ENCODE measurements at places on chromosomes 12 and 14.

DNA sequence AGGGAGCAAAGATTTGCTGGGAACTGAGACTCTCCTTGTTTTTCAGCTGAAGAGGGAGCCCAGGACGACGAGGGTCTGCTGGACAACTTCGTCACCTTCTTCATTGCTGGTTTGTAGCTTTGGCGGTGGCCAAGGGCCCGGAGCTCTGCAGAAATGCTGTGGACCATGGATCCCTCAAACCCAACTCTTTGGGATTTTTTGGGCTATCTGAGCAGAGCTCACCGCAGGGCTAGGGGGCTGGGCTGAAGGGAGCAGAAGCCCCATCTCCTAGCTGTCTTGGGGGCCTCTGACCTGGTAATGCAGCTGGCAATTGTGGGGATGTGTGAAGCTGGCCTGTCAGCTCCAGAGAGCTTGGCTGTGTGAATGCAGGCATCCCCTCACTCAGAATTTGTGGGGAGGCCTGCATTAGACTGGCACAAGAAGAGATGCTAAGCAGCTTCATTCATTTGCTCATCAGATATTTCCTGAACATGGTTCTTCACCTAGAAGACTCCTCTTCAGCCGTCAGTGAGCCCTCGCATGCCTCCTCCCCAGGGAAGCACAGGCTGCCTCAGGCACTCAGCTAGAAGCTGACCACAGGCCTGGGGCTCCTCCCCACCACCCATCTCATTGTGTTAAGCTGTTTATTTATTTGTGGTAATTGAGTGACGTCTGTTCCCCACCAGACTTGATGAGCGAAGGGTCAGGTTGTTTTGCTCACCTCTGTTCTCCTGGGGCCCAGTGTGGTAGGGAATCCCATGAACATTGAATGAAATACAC, 32.2 kb downstream of the CYP46A1 start:
- DNase-seq: no peak

DNA sequence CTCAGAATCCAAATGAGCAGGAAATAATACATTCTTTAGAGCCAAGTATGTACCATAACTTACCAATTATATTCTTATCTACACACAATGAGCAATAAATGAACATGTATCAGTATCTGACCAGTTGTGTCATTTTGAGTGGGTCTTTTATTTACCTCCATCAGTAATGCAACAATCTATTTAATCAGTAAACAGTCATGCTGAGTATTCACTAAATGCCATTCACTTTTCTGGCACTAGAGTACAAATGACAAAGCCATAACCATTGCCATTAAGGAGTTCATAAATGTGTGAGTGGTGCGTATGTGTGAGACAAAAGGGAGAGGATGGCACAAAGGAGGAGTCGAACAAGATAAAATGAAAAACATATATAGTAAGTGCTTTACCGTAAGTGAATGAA, 1.5 kb upstream of the STRAP start:
- no peak for DNase-seq

- DNase-seq: no peak
Measured at GRCh38 chr14:76055330-76055729, 69.8 kb downstream of the IFT43 start.

- no peak for DNase-seq
Measured at GRCh38 chr14:58717813-58718212, 80.1 kb downstream of the DACT1 start.

GRCh38 chr12:116719731-116720528, 17.9 kb downstream of the SPRING1 start:
- DNase-seq: no peak

GRCh38 chr12:122245553-122245952, 19.7 kb upstream of the DIABLO start:
- DNase-seq: no peak

DNA sequence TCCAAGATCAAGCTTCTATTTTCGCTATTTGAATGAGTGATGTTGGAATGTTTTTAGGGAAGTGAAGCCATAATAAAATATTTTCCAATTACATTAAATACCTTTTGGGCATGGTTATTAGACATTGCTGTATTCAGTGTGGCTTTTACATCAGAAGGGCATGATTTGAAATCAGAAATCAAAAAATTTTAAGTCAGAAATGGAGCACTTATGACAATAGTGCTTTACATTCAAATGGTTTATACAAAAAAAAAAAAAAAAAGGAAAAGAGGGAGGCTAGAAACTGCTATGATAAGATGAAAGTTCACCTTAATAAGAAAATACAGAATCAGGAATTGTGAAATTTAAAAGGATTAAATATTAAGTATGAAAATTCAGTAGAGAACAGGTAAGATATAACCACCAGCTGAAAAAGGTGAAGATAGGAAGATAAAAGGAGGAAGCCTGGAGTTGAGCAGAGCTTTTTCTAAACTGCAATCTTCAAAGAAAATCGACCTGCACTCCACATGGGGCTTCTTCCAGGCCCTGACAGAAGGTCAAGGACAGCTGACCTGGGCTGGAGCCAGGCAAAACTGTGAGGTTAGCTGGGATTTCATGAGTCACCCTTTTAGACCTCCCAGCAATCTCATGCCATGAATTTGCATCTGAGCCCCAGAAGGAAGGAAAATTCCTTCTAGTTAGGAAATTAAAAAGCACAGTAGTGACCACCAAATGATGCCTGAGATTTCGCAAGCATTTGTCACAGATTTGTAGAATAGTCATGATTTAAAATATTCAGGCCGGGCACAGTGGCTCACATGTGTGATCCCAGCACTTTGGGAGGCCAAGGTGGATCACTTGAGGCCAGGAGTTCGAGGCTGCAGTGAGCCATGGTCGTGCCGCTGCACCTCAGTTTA, 23.4 kb upstream of the BMP4 start:
- DNase-seq: peak; percentile 77

GRCh38 chr12:3768911-3769447, 16.1 kb upstream of the CRACR2A start:
- no peak for DNase-seq

DNA sequence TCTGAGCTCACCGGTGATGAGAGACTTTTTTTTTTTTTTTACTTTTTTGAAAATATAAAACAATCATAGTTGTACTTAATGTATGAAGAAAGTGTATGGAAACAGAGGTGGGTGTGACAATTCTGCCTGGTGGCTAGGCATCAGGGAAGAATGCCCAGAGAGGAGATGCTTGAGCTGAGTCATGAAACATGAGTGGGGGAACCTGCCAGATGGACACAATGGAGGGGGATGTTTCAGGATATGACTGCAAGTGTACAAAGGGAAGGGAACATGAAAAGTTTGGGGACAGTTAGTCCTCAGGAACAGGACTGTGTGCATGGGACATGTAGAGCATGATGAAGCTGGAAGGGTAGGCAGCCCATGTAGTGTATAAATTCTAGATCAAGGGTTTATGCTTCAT, 274.2 kb upstream of the E2F7 start:
- no peak for DNase-seq

GRCh38 chr12:55742719-55743405, at the start of gene GDF11:
Gene GDF11 (plus strand): TSS chr12:55743122. CDS start chr12:55743317, 195 bp downstream.
- DNase-seq: no peak

GRCh38 chr12:29299633-29300032, 81.3 kb downstream of the ERGIC2 start:
- DNase-seq: no peak

GRCh38 chr12:93390031-93390430, 12.3 kb downstream of the NUDT4 start:
- no peak for DNase-seq

DNA sequence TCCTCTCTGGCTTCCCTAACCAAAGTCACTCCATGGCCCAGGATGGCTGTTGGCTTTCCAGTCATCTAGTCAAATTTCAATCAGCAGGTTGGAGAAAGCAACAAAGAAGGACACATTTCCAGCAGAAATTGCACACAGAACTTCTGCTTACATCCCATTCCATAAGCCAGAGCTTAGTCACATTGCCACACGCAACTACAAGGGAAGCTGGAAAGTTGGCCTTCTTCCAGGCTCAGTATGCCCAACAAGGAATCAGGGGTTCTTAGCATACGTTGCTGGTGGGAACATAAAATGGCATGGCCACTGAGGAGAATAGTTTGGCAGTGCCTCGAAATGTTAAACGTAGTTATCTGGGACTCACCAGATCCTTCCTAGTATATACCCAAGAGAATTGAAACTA, 9.3 kb upstream of the APPL2 start:
- no peak for DNase-seq

- no peak for DNase-seq
Measured at GRCh38 chr14:100640471-100641273, 53.5 kb upstream of the BEGAIN start.

DNA sequence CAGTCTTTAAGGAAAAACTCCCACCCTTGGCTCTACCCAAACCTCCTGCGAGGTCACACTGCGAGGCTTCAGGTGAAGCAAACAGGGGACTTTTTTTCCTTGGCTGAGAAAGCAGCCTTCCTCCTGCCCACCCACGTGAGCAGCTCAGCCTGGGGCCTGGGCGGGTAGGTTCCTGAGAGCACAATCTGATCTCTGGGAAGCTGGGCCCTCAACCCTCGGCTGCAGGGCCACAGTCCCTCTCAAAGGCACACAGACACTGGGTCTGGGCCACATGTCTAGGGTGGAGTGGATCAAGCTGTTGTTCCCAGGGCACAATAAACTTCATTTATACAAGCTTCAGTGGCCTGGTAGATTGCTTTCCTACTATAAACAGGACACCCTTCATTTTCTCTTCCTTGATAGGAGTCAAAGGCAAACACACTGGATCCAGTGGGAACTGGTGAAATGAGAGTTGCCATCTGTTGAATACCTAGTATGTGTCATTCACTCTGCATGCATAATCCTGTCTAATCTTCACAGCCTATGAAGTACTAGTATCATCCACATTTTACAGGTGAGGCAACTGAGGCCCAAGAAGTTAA, 41.3 kb upstream of the PNMA1 start:
- DNase-seq: no peak

- no peak for DNase-seq
Measured at GRCh38 chr14:104171895-104172294, 33.5 kb downstream of the KIF26A start.

DNA sequence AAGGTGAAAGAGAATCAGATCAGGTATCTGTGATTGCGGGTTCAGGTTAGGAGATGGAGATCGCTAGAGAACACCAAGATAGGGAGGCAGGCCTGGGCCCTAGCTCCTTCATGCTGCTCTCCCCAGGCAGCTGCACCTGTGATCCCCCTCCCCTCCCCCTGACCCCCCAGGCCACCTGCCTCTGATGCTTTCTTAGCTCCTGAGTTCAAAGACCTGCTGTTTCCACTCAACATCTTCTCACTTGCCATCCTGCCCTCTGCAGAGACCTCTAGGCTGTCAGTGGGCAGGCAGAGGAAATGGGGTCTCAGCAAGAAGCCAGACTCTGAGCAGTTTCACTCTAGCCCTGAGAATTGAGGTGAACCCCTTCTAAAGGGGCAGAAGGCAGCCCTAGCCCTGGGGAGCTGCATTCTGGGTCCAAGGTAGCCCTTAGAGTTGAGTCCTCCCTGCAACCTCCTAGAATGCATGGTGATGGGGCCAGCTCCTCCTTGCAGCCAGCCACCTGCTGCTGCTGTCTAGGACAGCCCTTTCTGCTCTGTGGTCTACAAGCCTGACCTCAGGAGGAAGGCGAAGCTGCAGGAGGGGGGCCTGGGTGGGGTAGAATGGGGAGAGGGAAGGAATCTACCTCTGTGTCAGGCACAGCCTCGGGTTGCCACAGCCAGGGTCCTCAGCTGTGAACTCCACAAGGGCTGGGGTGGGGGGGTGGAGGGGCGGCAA, 6.4 kb upstream of the SLC48A1 start:
- DNase-seq: no peak

GRCh38 chr14:24913746-24914145, 136.2 kb downstream of the STXBP6 start:
- no peak for DNase-seq

DNA sequence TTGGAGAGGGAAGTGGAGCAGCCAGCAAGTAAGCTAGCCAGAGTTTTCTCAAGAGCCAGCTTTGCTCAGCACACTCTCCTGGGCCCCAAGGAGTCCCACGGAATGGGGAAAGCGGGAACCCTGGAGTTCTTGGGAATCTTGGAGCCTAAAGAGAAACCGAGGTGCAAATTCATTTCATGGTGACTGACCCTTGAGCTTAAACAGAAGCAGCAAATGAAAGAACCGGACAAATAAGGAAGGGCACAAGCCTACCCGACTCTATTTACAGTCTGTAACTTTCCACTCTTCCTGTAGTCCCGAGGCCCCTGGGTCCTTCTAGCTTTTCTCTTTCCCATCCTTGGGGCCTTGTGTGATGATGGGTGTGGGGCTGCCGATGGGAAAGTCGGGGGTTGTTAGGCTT, 18.1 kb upstream of the TIGAR start:
- DNase-seq: no peak

DNA sequence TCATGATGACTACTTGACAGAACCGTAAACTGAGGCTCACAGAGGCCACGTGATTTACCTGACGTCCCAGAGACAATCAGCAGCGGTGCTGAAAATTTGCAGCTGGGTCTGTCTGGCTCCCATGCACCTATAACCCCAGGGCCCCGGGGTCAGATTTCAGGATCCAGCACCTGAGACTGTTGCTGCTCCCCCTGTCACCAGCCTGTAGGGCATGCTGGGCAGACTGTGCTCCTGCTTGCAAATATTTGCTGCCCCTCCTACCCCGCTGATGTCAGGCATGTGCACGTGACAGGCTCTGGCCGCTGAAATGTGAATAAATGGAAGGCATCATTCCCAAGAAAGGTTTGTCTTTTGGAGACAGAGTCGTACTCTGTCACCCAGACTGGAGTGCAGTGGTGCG, 6.0 kb downstream of the MMAB start:
- DNase-seq: no peak

GRCh38 chr12:38711054-38711453, 194.3 kb downstream of the CPNE8 start:
- peak; percentile 3 for DNase-seq

DNA sequence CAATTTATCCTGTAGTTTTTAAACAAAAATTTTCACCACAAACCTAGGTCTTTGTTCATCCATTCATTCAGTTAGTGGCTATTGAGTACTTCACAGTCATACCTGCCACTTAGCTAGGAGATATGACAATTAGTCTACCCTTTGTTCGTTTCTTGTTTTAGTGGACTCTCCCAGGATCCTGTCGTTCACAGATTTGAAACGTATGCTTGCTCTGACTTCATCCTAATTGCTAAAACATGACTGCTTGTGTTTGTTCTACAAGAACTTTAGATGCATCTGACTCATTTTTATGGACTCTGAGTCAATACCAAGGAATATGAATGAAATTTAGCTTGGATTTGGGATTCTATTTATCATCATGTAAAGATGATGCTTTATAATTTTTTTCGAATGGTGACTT, 69.5 kb downstream of the TBC1D30 start:
- DNase-seq: peak; percentile 57
